ENCODE measurements at places on chromosomes 11 and 22. TPM values are rescaled to one million over a fixed set of nuclear protein-coding genes. Genes with fewer than 3 reads are reported as not detected.

ZBTB3 gene
- 9.7 TPM for total RNA-seq

C11orf86 gene
- not detected for total RNA-seq

SLC22A6 gene
- total RNA-seq = not detected

DDI1 gene
- total RNA-seq = not detected

MS4A12 gene
- not detected for total RNA-seq

DKK3 gene
- 313 TPM for total RNA-seq

HBG1 gene
- total RNA-seq = not detected

PTS gene
- 36.5 TPM for total RNA-seq

DNA sequence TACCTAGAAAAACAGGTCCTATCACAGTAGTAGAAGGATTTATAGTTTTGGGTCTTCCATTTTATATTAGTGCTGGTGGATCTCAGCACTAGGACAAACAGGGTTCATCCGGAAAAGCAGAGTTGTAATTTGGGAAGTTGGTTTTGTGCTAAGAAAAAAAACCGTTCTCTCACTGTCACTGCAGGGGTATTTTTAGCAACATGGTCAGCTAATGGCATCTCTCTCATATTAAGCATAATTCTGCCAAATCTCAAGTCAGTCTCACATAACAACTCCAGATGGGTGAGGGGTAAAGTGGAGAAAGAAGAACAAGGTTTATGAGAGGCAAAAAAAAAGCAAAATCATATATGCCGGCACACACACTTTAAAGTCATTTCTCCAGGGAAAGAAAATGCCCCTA is 51.6 kb upstream of the GDPD4 start:
- H3K4me3 ChIP-seq = no peak overlapping the region
- H3K27me3 ChIP-seq = no peaks in the 10 kb centered on the region
- no peak overlapping the region for H3K27ac ChIP-seq
- no peaks in the 10 kb centered on the region for H3K36me3 ChIP-seq
- H3K4me1 ChIP-seq = no peaks in the 10 kb centered on the region
- no peak for DNase-seq

DNA sequence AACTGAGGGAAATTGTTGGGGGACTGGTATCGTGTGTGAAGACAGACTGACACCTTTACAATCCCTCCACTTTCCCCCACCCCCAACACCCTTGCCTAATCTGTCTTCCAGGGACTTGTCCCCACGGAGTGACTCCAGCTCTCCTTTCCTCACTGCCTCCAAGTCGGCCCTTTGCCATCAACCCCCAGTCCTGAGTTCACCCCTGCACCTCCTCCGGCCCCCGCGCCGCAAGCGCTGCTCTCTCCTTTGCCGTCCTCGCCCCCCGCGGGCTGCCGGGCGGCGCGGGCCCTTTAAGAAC is 183 bp upstream of the ABCG4 start:
- DNase-seq = no peak
- no peaks in the 10 kb centered on the region for H3K4me1 ChIP-seq
- H3K36me3 ChIP-seq = no peaks in the 10 kb centered on the region

DNA sequence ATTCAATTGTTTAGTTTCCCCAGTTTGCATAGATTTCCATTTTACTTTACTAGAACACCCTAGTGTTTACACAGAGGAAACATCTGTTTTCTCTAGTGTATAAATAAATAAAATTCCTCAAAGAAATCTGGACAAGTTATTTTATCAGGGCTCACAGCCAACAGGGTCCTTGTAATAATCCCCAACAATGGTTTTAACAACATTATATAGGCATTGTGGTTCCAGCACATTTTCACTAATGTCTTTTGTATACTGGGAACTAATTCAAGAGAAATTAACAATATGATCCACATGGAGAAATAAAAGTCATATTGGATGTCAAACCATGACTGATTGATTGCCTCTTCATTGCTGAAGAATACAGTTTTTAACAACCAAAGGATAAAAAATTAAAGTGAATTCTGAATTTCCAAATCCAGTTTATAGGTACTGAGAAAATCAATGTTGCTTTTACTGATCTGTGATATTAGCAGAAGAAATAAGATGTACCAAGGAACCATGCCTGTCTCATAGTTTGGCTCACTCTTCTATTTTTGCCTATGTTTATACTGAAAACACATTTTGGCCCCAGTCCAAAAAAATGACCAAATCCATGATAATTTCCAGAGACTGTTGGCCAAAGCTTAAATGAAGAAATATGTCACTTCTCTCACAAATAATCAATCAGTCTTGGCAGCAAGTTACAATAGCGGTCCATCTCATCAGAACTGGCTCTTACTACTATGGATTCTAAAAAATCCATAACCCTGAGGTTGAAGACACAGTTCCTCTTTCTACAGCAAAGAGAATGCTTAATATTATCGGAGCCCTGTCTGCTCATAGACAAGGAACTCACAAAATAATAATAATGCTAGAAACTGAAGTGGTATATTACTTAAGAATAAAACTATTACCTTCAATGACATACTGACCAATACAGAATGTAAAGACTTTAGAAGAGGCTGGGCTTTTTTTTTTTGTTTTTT is 1.4 kb upstream of the MS4A13 start:
- no peaks in the 10 kb centered on the region for H3K36me3 ChIP-seq
- H3K27ac ChIP-seq = no peak overlapping the region
- no peak overlapping the region for H3K4me3 ChIP-seq
- no peaks in the 10 kb centered on the region for H3K27me3 ChIP-seq
- DNase-seq = no peak

DNA sequence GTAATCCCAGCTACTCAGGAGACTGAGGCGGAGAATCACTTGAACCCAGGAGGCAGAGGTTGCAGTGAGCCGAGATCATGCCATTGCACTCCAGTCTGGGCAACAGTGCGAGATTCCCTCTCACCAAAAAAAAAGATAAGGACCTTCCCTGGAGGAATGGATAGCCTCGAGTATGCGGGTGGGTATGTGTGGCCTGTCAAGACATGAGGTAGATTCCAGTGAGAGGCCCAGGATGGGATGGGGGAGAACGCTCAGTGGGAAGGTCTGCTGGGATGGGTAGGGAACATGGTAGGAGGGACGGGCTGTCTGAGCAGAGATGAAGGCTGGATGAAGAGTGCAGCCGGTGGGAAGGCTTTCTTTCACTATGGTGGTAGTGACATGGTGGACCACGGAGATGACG is 39.0 kb upstream of the YWHAH start:
- no peaks in the 10 kb centered on the region for H3K36me3 ChIP-seq
- DNase-seq = no peak
- no peaks in the 10 kb centered on the region for H3K4me1 ChIP-seq
- H3K27ac ChIP-seq = no peak overlapping the region
- H3K27me3 ChIP-seq = no peaks in the 10 kb centered on the region

DNA sequence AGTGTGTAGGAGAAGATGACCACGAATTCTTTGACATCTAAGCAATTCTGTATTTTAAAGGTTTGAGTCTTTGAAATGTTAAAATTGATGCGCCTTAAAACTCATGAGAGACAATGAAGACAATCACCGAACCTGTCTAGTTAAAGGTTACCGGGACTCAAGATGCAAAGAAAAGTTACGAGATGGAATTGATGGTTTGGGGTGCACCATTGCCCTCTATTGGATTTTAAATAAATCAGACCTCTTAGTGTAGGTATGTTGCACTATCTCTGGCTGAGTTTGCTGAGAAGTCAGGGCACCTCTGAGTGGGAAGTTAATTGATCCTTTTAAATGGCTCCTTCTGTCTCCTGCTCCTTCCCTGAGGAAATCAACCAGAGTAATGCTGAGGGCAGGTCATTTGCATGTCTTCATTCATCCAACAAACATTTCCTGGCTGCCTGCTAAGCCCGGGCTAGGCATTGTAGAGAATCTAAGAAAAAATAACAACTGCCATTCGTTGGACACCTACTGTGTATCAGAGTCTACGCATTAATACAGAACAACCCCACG is 19.4 kb upstream of the TMA7B start:
- no peaks in the 10 kb centered on the region for H3K27me3 ChIP-seq
- no peak overlapping the region for H3K27ac ChIP-seq
- DNase-seq = no peak
- H3K4me3 ChIP-seq = no peak overlapping the region

GRCh38 chr11:19316434-19316833 is 75.7 kb upstream of the E2F8 start:
- no peak overlapping the region for H3K4me3 ChIP-seq
- no peak overlapping the region for H3K27ac ChIP-seq
- H3K4me1 ChIP-seq = peaks cover 2% of the 10 kb centered on the region
- DNase-seq = peak; percentile 64
- H3K36me3 ChIP-seq = no peaks in the 10 kb centered on the region
- no peaks in the 10 kb centered on the region for H3K27me3 ChIP-seq

DNA sequence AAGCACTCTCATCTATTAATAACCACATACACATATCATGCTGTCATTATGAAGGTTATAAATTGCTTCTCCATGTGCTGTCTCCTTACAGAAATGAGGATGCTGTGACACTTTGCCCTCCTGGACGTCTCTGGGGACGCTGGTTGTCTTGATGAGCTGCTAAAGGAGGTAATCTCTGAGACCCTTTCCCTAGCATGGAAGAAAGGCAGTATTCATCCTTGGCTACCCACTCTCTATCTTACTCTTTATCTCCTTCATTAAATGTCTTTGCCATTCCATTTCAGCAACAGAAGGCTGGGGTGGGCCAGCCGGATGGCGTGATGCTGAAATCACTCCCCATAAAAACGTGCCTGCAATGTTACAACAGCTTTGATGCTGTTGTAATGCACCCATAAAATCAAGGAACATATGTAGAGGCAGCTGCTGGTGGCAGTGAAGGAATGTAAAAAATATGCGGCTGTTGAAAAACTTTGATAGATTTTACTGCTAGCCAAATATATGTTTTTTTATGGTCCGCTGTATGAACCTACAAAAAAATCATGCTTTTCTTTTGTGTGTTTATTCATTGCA is 715.1 kb upstream of the API5 start:
- no peak overlapping the region for H3K27ac ChIP-seq
- no peaks in the 10 kb centered on the region for H3K27me3 ChIP-seq
- H3K4me1 ChIP-seq = no peaks in the 10 kb centered on the region
- no peak overlapping the region for H3K4me3 ChIP-seq
- no peaks in the 10 kb centered on the region for H3K36me3 ChIP-seq
- no peak for DNase-seq

DNA sequence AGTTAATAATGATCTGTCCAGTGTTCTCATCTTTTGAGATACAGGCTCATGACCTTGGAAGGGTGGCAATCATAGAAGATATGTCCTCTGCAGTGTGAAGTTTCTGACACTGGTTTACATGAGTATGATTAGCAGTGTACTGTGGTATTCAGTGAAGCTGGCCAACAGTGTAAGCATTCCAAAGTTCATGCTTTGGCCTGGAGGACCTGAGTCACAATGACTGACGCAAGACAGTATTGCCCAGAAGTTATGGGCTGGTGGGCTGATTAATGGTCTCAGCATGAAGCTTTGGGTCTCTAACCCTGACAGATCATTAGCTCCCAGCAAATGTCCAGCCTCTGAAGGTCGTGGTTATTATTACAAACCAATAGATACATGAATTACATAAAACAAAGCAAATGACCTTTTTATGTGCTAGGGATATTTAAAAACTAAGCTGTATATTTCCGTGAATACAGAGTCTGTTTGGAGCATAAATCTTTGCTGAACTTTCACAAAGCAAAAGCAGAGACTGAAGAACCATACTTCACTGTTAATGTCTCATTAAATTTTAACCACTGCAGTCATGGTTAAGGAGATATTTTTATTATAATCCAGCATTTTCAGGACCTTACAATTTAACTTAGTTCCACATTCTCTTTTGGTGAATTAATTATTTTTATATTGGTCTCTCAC is 28.3 kb upstream of the USP47 start:
- no peaks in the 10 kb centered on the region for H3K27me3 ChIP-seq
- no peak overlapping the region for H3K27ac ChIP-seq
- no peaks in the 10 kb centered on the region for H3K36me3 ChIP-seq
- peak; percentile 73 for DNase-seq

GRCh38 chr22:43627485-43628213 is 184.5 kb downstream of the EFCAB6 start:
- no peak overlapping the region for H3K4me3 ChIP-seq
- H3K27ac ChIP-seq = no peak overlapping the region
- H3K36me3 ChIP-seq = no peaks in the 10 kb centered on the region
- no peaks in the 10 kb centered on the region for H3K27me3 ChIP-seq

- H3K27ac ChIP-seq = no peak overlapping the region
- no peaks in the 10 kb centered on the region for H3K4me1 ChIP-seq
- H3K4me3 ChIP-seq = no peak overlapping the region
- no peaks in the 10 kb centered on the region for H3K27me3 ChIP-seq
- peaks cover 6% of the 10 kb centered on the region for H3K36me3 ChIP-seq
Observed at GRCh38 chr11:14269692-14270573, 89.0 kb downstream of the RRAS2 start.

DNA sequence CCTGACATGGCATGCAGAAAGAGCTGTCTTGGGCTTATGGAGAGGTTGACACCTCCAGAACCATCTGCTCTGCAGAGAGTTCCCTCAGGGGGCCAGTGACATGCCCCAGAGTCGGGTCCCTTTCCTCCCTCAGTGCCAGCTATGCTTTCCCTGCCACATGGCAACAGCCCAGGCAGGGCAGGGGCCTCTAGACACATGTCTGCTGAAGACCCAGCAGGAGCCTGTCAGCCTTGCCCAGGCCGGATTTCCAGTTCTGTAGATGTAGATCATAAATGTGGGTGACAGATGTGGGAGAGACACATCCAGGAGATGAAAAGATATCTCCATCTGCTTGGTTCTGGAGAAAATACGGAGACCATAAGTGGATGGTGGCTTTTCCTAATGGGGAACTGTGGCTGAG is 25.5 kb downstream of the NAV2 start:
- H3K27me3 ChIP-seq = no peaks in the 10 kb centered on the region
- no peak for DNase-seq
- H3K4me1 ChIP-seq = peaks cover 6% of the 10 kb centered on the region
- no peaks in the 10 kb centered on the region for H3K36me3 ChIP-seq
- H3K27ac ChIP-seq = peak overlapping the region; percentile 2
- H3K4me3 ChIP-seq = no peak overlapping the region

DNA sequence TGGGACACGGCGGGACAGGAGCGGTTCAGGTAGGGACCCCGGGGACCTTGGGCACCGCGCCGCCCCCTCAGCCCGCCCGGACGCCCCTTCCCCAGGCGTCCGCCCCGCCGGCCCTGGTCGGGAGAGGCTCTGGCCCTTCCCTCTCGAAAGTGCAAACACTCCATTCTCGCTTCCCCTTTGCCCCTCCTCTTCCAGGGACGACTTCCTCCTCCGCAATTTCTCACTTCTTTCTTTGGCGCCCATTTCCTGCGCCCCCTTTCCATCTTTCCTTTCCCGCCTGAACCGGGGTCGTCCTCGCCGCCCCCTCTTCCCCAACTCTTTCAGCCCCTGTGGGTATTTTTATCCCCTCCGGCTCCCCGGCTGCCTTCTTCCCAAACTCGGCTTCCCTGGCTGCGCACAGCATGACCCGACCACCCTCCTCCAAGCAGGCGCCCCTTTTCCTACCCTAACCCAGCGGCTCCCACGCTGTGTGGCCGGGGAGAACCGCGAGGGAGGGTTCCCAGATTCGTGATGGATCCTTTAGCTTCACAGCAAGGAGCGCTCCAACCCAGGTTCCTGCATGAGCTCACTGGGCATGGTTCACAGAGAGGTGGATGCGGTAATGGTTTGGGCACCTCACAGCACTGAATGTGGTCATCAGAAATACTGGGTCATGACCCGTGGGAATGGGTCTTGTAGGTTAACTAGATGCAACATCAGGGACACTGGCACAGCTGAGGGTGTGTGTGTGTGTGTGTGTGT is 689 bp downstream of the RAB39A start:
- H3K36me3 ChIP-seq = no peaks in the 10 kb centered on the region
- no peak overlapping the region for H3K27ac ChIP-seq
- no peaks in the 10 kb centered on the region for H3K4me1 ChIP-seq
- no peak overlapping the region for H3K4me3 ChIP-seq
- H3K27me3 ChIP-seq = no peaks in the 10 kb centered on the region

- no peak overlapping the region for H3K27ac ChIP-seq
- no peaks in the 10 kb centered on the region for H3K4me1 ChIP-seq
- DNase-seq = no peak
- no peaks in the 10 kb centered on the region for H3K27me3 ChIP-seq
- no peak overlapping the region for H3K4me3 ChIP-seq
Observed at GRCh38 chr11:72613450-72613849, 60.8 kb downstream of the PDE2A start.

Data from aorta (tissue), 5 donors.